ENCODE measurements at places on chromosomes 4 and X. TPM values are rescaled to one million over a fixed set of nuclear protein-coding genes. Genes with fewer than 3 reads are reported as not detected.

Gene TLR2
- 1.8 TPM for polyA plus RNA-seq

Gene GAGE1
- polyA plus RNA-seq = not detected

Gene DCUN1D4
- 50.3 TPM for polyA plus RNA-seq

GRCh38 chr4:140346136-140346535 is 27.3 kb upstream of the SCOC start:
- H3K27ac ChIP-seq = no peak overlapping the region
- no peak overlapping the region for H3K4me3 ChIP-seq
- no peaks in the 10 kb centered on the region for H3K36me3 ChIP-seq
- no peak for DNase-seq

DNA sequence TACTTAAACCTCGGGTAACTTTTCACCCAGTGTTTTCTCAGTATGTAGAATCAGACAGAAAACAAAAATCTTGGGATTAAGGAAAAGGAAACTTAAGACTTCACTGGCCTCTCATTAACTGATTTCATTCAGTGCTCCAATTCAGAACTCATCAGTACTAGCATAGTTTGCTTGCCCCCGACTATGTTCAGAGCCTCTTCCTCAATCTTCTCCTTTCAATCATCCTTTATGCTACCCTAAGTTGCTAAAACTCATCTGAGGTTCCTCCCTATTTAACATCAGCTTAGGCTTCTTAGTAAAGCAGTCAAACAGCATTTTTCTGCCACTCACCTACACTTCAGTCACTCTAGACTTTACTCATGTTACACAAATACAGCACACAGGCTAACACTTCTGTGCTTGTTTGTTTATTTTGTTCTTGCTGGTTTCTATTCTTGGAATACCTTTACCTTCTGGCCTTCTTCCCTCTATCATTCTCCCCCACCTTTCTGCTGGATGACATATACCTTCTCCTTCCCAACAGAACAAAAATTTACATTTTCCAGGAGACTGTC is 163.0 kb upstream of the TLL1 start:
- no peaks in the 10 kb centered on the region for H3K36me3 ChIP-seq
- no peaks in the 10 kb centered on the region for H3K4me1 ChIP-seq
- H3K27ac ChIP-seq = no peak overlapping the region

DNA sequence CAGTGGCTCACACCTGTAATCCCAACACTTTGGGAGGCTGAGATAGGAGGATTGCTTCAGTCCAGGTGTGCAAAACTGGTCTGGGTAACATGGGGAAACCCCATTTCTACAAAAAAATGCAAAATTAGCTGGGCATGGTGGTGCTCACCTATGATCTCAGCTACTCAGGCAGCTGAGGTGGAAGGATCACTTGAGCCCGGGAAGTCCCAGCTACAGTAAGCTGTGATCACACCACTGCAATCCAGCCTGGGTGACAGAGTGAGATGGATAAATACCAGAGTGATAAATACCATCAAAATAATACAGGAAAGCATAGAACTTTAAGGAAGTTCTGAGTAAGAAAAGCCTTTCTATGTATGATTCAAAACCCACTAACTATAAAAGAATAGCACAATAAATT is 52.8 kb downstream of the LRBA start:
- peak overlapping the region; percentile 7 for H3K27ac ChIP-seq
- DNase-seq = peak; percentile 19
- no peaks in the 10 kb centered on the region for H3K27me3 ChIP-seq
- no peaks in the 10 kb centered on the region for H3K4me1 ChIP-seq
- peaks cover 1% of the 10 kb centered on the region for H3K36me3 ChIP-seq

GRCh38 chr4:37219242-37219641 is 25.3 kb upstream of the NWD2 start:
- H3K36me3 ChIP-seq = no peaks in the 10 kb centered on the region
- H3K27me3 ChIP-seq = no peaks in the 10 kb centered on the region
- no peak overlapping the region for H3K4me3 ChIP-seq

GRCh38 chrX:50648156-50648555 is 165.8 kb downstream of the SHROOM4 start:
- H3K4me1 ChIP-seq = peaks cover 10% of the 10 kb centered on the region
- H3K36me3 ChIP-seq = no peaks in the 10 kb centered on the region
- no peak overlapping the region for H3K4me3 ChIP-seq
